ENCODE measurements at places on chromosomes 7 and 10. TPM values are rescaled to one million over a fixed set of nuclear protein-coding genes. Genes with fewer than 3 reads are reported as not detected.
A peak's percentile ranks its signal among the peaks of the same experiment; 100 is the strongest.

The TMEM178B gene
- 2.2 TPM for total RNA-seq

- H3K27me3 ChIP-seq = peaks cover 12% of the 10 kb centered on the region
- no peak for DNase-seq
- H3K27ac ChIP-seq = no peak overlapping the region
- H3K36me3 ChIP-seq = no peaks in the 10 kb centered on the region
These were observed 25.1 kb downstream of the CYP26A1 start for GRCh38 chr10:93098816-93099215.

GRCh38 chr10:2137549-2138174 is 400.3 kb upstream of the ADARB2 start:
- no peak for DNase-seq
- H3K27ac ChIP-seq = no peak overlapping the region
- no peak overlapping the region for H3K4me3 ChIP-seq

- peaks cover 10% of the 10 kb centered on the region for H3K4me1 ChIP-seq
- H3K27me3 ChIP-seq = peaks cover 9% of the 10 kb centered on the region
- no peak overlapping the region for H3K4me3 ChIP-seq
- no peak overlapping the region for H3K27ac ChIP-seq
- 0 out of 2 replicates have a peak, but pooled peaks cover 4% of the 10 kb centered on the region for H3K36me3 ChIP-seq
- DNase-seq = no peak
These were observed 40.8 kb downstream of the MYL10 start for GRCh38 chr7:101588131-101588935.

The UCN3 gene
- not detected for total RNA-seq

DNA sequence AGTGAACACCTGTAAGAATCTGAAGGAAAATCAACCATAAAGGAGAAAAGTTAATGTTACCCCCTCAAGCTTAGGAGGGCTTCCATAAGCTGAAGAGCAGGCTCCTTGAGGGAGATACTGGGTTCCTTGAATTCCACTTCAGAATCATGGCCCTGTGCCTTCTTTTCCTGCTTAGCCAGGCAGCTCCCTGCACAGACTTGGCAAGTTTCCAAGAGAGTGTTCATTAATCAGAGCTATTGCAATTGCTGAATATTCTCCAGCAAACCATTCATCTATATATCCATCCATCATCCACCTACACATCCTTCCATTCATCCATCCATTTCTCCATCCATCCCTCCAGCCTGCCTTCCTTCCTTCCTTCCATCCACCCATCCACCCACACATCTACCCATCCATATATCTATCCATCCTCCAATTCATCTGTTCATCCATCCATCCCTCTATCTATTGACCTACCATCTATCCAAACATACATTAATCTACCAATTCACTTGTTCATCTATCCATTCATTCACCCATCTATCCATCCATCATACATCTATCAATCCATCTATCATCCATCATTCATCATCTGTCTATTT is 574.4 kb downstream of the PTPRN2 start:
- peaks cover 3% of the 10 kb centered on the region for H3K27me3 ChIP-seq
- DNase-seq = no peak
- no peaks in the 10 kb centered on the region for H3K4me1 ChIP-seq
- H3K4me3 ChIP-seq = no peak overlapping the region
- H3K27ac ChIP-seq = no peak overlapping the region

The SPDYE6 gene
- not detected for total RNA-seq

DNA sequence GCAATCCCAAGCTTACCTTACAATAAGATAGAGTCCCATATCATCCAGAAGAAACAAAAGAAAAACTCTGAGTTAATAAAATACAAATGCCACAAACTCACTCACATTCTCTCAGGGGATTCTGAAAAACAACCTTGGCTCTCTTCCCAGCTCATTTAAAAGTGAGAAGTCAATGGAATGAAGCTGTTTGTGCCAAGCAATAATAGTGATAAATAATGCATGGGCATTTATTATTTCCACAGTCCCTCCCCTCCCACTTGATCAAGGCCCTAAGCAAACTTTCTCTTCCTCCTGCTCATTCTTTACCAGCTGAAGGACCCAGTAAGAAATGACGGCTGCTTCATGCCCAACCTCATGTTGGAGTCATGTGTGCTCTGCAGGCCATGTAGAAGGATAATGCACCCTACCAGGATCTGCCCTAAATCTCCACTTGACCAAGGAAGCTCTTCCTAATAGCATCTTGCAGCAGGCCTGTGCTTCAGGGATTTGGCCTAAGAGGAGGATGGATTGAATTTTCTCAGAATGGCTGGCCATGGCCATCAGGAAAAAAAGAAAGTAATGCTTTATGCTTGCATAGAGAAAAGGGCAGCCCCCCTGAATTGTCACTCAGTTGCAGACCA is 451.3 kb downstream of the GPAM start:
- H3K4me1 ChIP-seq = no peaks in the 10 kb centered on the region
- no peak overlapping the region for H3K4me3 ChIP-seq
- no peaks in the 10 kb centered on the region for H3K36me3 ChIP-seq
- H3K27ac ChIP-seq = no peak overlapping the region
- DNase-seq = no peak

The CDC14C gene
- total RNA-seq = not detected

GRCh38 chr7:67692425-67692824 is 695.8 kb downstream of the TYW1 start:
- no peak overlapping the region for H3K27ac ChIP-seq
- H3K4me1 ChIP-seq = no peaks in the 10 kb centered on the region
- DNase-seq = no peak

GRCh38 chr10:86649471-86650150 is 4.7 kb upstream of the OPN4 start:
- no peak overlapping the region for H3K27ac ChIP-seq
- DNase-seq = no peak
- H3K4me1 ChIP-seq = peaks cover 42% of the 10 kb centered on the region

The PRLHR gene
- total RNA-seq = not detected

- no peaks in the 10 kb centered on the region for H3K27me3 ChIP-seq
- no peaks in the 10 kb centered on the region for H3K36me3 ChIP-seq
- peak; percentile 35 for DNase-seq
- no peak overlapping the region for H3K4me3 ChIP-seq
- H3K4me1 ChIP-seq = no peaks in the 10 kb centered on the region
These were observed 181.6 kb upstream of the NEBL start for GRCh38 chr10:21078410-21079329.

The HTR7 gene
- 0.41 TPM for total RNA-seq

GRCh38 chr7:7862393-7862792 is 106.2 kb upstream of the GLCCI1 start:
- H3K27ac ChIP-seq = no peak overlapping the region
- H3K4me1 ChIP-seq = peaks cover 18% of the 10 kb centered on the region
- peaks cover under 1% of the 10 kb centered on the region for H3K36me3 ChIP-seq
- H3K4me3 ChIP-seq = no peak overlapping the region
- H3K27me3 ChIP-seq = no peaks in the 10 kb centered on the region
- DNase-seq = no peak

DNA sequence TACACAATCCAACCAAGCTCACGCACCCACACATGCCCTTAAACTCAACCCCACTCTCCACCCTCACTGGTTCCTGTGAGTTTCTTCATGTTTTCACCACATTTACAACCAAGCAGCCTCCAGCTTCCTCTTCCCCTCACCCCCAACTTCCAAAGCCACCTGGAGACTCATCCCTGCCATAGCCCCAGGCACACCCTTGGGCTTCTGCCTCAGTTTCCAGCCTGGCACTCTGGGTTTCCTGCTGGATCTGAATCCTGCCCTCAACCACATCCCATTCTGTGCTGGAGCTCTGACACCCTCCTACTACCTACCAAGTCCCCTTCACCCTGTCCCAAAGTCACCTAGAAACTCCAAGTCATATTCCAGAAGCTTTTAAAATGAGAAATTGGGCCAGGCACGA is 29.4 kb downstream of the CCDC3 start:
- peaks cover 3% of the 10 kb centered on the region for H3K27me3 ChIP-seq
- no peak overlapping the region for H3K27ac ChIP-seq
- no peak for DNase-seq
- no peak overlapping the region for H3K4me3 ChIP-seq

The MYOZ1 gene
- total RNA-seq = 0.80 TPM

- no peaks in the 10 kb centered on the region for H3K27me3 ChIP-seq
- H3K27ac ChIP-seq = no peak overlapping the region
- DNase-seq = no peak
- no peak overlapping the region for H3K4me3 ChIP-seq
These were observed 211.6 kb upstream of the NRP1 start for GRCh38 chr10:33546031-33546430.

The SPDYE3 gene
- total RNA-seq = not detected

DNA sequence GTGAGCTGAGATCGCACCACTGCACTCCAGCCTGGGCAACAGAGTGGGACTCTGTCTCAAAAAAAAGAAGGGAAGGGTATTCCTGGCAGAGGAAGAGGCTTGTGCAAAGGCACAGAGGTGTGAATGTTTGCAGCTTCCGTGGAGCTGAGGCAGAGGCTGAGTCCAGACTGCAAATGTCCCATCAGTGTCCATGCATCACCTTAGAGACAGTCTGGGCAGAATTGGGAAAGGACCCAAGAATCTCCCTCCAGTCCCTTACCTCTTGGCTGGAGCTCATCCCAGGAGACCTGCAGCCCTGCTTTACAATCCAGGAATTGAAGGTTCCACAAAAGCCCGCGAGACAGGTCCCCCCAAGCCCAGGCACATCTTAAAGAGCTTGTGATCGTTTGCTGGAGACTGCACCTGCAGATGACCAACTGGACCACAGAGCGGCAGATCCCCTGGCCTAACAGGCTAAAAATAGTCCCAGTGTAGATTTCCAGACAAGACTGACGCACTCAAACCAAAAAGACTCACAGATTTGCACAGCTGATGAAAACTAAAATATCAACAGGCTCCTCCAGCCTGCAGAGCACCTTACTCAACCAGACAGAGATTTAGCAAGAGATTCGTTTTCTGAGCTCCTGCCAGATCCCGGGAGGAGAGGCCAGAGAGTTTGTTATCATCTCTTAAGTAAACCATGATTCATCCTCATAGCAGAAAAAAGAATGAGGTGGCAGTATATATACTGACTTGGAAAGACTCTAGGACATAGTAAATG is 22.9 kb upstream of the NANOS1 start:
- no peak overlapping the region for H3K4me3 ChIP-seq
- peak overlapping the region; percentile 52 for H3K27ac ChIP-seq
- DNase-seq = peak; percentile 97
- peaks cover 33% of the 10 kb centered on the region for H3K27me3 ChIP-seq

The SLC39A12 gene
- not detected for total RNA-seq

- peak overlapping the region; percentile 95 for H3K4me3 ChIP-seq
- no peaks in the 10 kb centered on the region for H3K36me3 ChIP-seq
- H3K4me1 ChIP-seq = peaks cover 56% of the 10 kb centered on the region
- H3K27me3 ChIP-seq = no peaks in the 10 kb centered on the region
These were observed 2.4 kb downstream of the ZMYND11 start for GRCh38 chr10:137606-138005.

DNA sequence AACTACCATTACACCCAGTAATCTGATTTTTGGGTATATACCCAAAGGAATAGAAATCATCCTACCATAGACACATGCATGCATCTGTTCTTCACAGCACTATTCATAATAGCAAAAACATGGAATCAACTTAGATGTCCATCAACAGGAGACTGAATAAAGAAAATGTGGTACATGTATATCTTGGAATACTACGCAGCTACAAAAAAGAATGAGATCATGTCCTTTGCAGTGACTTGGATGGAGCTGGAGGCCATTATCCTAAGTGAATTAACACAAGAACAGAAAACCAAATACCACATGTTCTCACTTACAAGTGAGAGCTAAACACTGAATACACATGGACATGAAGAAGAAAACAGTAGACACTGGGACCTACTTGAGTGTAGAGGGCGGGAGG is 254.9 kb downstream of the CACNA2D1 start:
- H3K36me3 ChIP-seq = peaks cover 6% of the 10 kb centered on the region
- no peak overlapping the region for H3K4me3 ChIP-seq
- H3K27ac ChIP-seq = no peak overlapping the region
- no peaks in the 10 kb centered on the region for H3K27me3 ChIP-seq
- peaks cover 20% of the 10 kb centered on the region for H3K4me1 ChIP-seq

DNA sequence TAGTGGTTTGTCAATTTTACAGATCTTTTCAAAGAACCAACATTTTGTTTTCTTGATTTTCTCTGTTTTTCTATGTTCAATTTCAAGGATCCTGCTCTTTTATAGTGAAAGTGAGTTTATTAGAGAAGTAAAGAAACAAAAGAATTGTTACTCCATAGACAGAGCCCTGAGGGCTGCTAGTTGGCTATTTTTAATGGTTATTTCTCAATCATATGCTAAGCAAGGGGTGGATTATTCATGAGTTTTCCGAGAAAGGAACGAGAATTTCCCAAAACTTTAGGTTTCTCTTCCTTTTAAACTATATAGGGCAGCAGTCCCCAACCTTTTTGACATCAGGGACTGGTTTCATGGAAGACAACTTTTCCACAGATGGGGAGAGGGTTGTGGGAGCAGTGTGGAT is 165.0 kb downstream of the CCSER2 start:
- H3K4me3 ChIP-seq = no peak overlapping the region
- no peak for DNase-seq

DNA sequence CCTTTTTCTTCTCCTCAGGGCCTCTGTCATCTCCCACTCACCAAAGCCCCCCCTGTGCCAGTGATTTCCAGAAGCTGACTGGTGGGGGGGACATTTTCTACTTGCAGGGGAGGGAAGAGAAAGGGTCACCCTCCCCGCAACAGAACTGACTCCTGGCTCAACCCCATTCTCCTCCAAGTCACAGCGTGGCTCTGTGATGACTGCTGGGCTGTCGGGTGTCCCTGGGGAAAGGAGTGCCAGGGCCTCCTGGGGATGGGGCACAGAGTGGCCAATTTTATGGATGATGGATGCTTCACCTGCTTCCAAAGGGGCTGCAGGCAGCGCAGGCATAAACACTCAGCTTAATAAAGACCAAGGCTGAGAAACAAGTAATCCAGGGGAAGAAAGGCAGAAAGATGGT is 523.0 kb downstream of the PTPRN2 start:
- no peak overlapping the region for H3K27ac ChIP-seq
- DNase-seq = no peak
- no peaks in the 10 kb centered on the region for H3K4me1 ChIP-seq
- H3K27me3 ChIP-seq = no peaks in the 10 kb centered on the region
- H3K4me3 ChIP-seq = no peak overlapping the region

- no peak for DNase-seq
- peaks cover 36% of the 10 kb centered on the region for H3K27me3 ChIP-seq
- H3K4me3 ChIP-seq = no peak overlapping the region
- no peaks in the 10 kb centered on the region for H3K4me1 ChIP-seq
- H3K36me3 ChIP-seq = no peaks in the 10 kb centered on the region
- no peak overlapping the region for H3K27ac ChIP-seq
These were observed 51.2 kb downstream of the PRKAG2 start for GRCh38 chr7:151825721-151826120.

GRCh38 chr7:47204709-47205108 is 377.2 kb downstream of the TNS3 start:
- no peak overlapping the region for H3K4me3 ChIP-seq
- H3K27ac ChIP-seq = no peak overlapping the region
- no peaks in the 10 kb centered on the region for H3K36me3 ChIP-seq
- no peak for DNase-seq
- peaks cover 34% of the 10 kb centered on the region for H3K27me3 ChIP-seq

DNA sequence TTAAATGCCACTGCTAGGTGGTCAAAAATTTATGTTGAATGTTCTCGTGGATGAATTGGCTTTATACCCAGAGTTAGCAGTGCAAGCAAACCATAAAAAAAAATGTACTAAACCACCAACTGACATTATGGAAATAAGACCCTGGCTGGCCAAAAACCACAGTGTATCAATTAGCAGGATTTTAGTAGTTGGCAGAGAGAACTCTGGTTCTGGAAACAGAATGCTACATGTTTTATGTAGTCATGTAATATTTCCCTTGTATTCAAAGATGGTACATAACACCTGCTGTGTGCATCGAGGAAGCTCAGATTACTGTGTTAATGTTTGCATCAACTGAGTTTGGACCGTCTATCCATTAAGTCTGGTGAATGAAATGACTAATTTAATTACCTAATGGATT is 618.5 kb downstream of the CCSER2 start:
- DNase-seq = no peak
- no peak overlapping the region for H3K27ac ChIP-seq
- no peaks in the 10 kb centered on the region for H3K36me3 ChIP-seq
- H3K4me1 ChIP-seq = no peaks in the 10 kb centered on the region
- H3K27me3 ChIP-seq = no peaks in the 10 kb centered on the region

The ADAM12 gene
- 6.5 TPM for total RNA-seq

All from HFFc6 (cell line).